ENCODE measurements at places on chromosomes 5 and 9.

DNA sequence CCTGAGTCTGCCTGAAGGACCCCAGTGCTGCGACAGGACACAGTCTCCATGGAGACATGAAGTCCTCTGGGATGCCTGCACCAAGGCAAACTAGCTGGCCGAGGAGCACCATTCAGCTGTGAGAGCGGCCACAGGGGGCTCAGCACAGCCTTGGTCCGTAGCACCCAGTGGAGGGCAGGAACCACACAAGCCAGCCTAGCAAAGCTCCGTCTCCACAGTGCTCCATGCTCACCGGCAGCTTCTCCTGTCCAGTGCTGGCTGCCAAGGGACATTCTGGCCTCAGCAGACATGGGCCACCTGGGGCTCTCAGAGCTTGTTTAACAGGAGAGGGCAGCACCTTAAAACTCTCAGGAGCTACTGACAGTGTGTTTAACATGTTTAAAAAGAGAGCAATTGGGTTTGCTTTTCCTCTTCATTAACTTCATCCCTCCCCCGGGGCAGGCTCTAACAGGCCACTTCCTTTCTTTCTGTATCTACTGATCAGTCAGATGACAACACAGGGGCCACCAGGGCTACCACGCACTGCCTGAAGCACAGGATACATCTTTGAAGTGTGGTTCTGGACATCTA is 57.0 kb downstream of the SECISBP2 start:
- no peak for DNase-seq

- DNase-seq, result no peak
Observed at GRCh38 chr5:122401976-122402725, 90.1 kb downstream of the SNCAIP start.

DNA sequence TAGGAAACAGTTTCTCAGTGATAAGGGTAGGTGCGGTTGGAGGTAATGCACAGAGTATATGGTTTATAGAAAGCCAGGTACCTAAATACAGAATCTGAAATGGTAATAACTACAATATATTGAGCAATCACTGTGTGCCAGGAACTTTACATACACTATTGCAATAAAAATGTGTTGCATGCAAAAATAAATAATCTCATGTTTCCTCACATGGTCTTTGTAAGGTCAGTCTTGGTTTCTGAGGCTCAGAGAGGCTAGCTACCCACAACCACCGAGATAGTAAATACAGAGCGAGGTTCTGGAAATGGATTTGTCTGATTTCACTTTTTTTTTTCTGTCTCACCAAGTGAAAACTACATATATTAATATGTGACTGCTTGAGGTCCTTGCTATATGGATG is 128.9 kb downstream of the CAMK4 start:
- DNase-seq, result no peak

DNA sequence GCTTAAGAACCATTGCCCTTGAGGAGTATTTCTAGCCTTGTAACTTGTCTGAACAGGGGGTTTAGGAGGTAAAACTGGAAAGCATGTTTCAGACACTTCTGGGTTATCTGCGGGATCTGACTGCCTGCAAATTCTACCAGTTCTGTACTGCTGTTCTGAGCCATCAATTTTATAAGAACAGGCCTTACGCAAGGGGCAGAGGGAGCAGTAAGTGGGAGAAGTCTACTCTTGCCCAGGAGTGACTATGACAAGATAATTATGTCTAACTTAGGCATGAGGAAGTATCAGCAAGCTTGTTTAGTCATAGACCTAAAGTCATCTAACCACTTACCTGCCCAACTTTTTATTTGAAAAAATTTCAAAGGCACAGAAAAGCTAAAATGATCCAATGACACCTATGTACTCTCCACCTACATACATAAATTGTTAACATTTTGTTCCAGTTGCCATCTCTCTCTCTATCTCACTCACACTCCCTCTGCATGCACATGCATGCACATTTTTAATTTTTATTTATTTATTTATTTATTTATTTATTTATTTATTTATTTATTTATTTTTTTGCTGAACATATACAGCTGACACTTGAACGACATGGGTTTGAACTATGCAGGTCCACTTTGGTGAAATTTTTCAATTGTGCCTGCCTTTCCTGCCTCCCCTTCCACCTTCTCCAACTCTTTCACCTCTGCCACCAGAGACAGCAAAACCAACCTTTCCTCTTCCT is 18.4 kb upstream of the DEPDC1B start:
- no peak for DNase-seq

DNA sequence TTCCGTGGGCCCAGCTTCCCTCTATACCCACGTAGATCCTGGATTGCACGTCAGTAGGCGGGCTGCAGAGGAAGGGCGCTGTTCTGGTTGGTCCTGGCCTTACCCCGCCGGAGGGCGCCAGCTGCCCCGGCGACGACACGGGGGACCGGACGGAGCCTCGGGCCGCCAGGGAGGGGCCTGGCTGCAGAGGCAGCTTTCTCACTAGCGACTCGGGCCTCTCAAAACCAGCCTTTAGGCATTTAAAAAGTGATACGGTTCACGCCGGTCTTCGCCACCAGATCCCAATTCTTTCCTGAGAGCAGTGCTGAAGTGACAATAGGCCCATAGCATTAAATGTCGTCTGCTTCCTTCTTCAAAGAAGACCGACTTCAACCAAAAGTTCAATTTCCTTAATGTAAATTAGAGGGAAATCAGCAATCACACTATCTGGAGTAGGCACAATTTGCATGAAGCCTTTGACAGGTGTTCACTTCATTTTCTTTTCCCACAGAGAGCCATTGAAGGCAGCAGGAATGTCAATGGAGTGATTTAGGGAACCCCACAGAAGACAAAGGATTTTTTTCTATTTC is 17.6 kb upstream of the UBE2D2 start:
- DNase-seq, result no peak

GRCh38 chr5:171920765-171921391 is 85.6 kb downstream of the FBXW11 start:
- no peak for DNase-seq

- DNase-seq, result no peak
Observed at GRCh38 chr9:123834889-123835562, 94.9 kb downstream of the DENND1A start.

GRCh38 chr5:24855485-24855884 is 210.7 kb upstream of the CDH10 start:
- DNase-seq, result no peak
